ENCODE measurements at places on chromosomes 6 and 20.

- no peak for DNase-seq
Observed at GRCh38 chr20:57783196-57783595, 73.4 kb upstream of the PMEPA1 start.

GRCh38 chr6:31822036-31822821 lies 5.3 kb upstream of the HSPA1B start:
- DNase-seq, result peak; percentile 87

DNA sequence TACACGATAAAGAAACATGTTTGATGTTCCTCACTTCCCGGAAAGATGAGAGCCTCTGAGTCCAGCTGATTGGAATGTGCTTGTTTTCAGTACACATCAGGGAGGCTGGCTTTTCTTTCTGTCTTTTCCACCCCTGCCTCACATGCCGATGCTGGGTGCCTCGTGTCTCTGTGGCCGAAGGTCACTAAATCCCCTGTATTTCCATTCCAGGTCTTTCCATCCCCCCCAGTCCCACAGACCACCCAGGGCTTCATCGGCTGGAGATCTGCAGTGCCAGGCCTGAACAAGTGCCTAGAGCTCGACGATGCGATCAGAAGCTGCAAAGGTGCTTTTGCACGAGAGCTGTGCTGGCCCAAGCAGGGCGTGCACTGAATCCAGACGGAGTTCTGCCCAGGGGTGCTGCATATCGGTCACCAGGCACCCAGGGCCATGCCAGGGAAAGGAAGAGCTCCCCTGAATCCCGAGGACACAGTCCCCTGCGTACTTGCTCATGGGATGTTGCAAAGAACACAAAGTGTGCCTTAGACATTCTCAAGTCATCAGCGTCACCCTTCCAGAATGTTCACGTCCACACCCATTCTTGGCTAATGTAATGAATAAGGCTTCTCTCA lies 67.9 kb downstream of the ANKRD60 start:
- no peak for DNase-seq

DNA sequence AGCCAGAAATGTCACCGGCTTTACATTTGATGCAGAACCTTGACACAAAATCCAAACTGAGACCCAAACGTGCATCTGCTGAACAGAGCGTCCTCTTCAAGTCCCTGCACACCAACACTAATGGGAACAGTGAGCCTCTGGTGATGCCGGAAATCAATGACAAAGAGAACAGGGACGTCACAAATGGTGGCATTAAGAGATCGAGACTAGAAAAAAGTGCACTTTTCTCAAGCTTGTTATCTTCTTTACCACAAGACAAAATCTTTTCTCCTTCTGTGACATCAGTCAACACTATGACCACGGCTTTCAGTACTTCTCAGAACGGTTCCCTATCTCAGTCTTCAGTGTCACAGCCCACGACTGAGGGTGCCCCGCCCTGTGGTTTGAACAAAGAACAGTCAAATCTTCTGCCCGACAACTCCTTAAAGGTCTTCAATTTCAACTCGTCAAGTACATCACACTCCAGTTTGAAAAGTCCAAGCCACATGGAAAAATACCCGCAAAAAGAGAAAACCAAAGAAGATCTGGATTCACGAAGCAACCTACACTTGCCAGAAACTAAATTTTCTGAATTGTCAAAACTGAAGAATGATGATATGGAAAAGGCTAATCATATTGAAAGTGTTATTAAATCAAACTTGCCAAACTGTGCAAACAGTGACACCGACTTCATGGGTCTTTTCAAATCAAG lies 108.4 kb downstream of the RTN4IP1 start:
- DNase-seq, result no peak

GRCh38 chr20:22282696-22283095 lies 301.7 kb downstream of the FOXA2 start:
- no peak for DNase-seq

All from liver (tissue), 10 donors.